ENCODE measurements at places on chromosomes 13 and 19.

- DNase-seq: no peak
Observed at GRCh38 chr13:64925727-64926126, 2304.4 kb downstream of the PCDH9 start.

- no peak for DNase-seq
Observed at GRCh38 chr19:27824108-27824507, 1388.8 kb downstream of the UQCRFS1 start.

DNA sequence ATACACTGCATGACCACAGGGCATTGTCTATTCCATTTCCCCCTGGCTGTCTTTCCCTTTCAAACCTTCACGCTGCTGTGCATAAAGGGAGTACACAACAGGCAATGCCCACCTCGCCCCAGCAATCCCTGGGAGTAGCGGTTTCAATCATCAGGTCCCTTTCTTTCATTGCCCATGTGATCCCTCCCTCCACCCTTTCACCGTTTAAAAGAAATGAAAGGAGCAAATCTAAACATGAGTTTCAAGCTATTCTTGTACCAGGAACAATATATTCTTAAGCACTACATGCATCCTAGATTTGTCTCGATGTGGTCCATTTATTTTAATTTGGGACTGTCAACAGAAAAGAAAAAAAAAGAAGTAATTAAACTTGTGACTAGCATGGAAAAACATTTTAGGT, 123.4 kb upstream of the ARGLU1 start:
- no peak for DNase-seq

- peak; percentile 2 for DNase-seq
Observed at GRCh38 chr13:88802886-88803285, 1131.7 kb downstream of the SLITRK5 start.

DNA sequence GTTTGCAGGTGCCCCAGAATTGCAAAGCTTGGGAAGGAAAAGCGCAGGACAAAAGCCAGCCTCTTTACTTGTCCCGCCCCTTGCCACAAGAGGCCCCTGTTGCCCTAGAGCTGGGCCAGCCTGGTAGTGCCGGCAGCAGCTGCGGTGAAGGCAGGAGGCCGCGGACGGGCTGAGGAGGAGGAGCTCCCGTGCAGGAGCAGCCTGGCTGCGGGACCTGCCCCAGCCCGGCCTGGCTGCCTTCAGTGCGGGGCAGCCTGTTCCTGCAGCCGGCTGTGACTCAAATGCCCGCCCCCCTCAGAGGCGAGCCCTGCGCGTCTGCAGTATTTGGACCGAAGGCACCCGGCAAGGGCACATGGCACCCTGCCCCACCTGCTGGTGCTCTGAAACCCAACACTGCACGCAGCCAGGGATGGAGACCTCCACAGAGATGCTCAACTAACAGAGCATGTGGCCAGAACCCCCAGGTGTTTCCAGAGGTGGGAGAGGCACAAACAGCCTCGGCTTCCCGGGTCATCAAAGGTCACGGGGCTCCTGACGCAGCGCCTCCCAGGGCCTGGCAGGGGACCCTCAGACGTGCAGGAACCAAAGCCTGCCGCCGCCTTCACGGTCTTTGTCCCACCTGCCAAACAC, 29.7 kb downstream of the NAXD start:
- DNase-seq: no peak
